IPS-NIHi11 (cell line): ENCODE measurements at places on chromosomes 2 and 18.

GRCh38 chr2:120634533-120634932 lies 101.1 kb upstream of the GLI2 start:
- no peak for DNase-seq

- no peak for DNase-seq
Measured at GRCh38 chr18:10687161-10687925, 161.5 kb downstream of the NAPG start.

- no peak for DNase-seq
Measured at GRCh38 chr2:175976391-175977157, 25.5 kb downstream of the LNPK start.

- DNase-seq = no peak
Measured at GRCh38 chr18:35171315-35171987, 69.4 kb upstream of the ZNF397 start.

GRCh38 chr2:192749611-192750200 lies 555.0 kb upstream of the TMEFF2 start:
- peak; percentile 23 for DNase-seq

GRCh38 chr2:175872721-175873120 lies 129.3 kb downstream of the LNPK start:
- DNase-seq = no peak

GRCh38 chr2:134795765-134796164 lies 42.7 kb upstream of the ACMSD start:
- no peak for DNase-seq

DNA sequence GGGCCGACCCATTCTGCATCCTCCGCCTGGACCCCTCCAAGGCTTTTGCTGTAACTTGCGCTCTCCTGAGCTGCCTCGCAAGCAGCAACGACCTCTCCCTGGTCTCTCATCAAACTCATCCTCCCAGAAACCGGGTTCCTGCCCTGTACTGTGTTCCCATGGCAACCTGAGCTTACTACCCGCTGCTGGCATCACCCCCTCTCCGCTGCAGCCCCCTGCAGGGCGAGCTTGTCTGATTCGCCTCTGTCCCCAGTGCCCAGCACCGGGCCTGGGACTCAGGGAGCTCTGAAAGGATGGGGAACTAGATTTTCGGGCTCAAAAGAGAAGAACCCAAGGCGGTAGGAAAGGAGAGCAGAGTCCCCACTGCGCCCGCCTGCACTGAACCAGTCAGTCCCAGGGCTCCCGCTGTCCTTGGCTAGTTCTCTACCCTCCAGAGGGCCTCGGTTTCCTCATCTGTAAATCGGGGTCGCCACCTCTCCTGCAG lies 463 bp downstream of the HS1BP3 start:
- DNase-seq = peak; percentile 65

DNA sequence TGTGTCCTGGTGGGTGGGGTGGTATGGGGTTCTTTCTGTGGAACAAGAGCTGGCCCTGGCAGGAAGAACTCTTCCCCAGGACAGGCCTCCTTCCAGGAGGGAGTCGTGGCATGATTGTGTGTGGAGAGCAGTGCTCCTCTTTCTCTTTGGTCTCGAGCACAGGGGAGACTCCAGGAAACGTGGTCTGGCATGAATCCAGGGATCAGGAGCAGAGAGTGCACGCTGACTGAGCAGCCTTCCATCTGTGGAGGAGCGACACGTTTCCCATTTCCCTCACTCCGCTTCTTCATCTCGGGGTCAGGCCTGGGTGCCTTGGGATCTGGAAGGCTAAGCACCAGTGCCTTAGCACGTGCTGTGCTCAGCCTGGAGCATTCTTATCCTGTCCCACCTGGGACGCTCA lies 132.0 kb upstream of the HDAC4 start:
- DNase-seq = no peak

GRCh38 chr2:106839849-106840595 lies 45.9 kb downstream of the ST6GAL2 start:
- peak; percentile 84 for DNase-seq
